ENCODE measurements at places on chromosomes 7 and 10. TPM values are rescaled to one million over a fixed set of nuclear protein-coding genes. Genes with fewer than 3 reads are reported as not detected.

DNA sequence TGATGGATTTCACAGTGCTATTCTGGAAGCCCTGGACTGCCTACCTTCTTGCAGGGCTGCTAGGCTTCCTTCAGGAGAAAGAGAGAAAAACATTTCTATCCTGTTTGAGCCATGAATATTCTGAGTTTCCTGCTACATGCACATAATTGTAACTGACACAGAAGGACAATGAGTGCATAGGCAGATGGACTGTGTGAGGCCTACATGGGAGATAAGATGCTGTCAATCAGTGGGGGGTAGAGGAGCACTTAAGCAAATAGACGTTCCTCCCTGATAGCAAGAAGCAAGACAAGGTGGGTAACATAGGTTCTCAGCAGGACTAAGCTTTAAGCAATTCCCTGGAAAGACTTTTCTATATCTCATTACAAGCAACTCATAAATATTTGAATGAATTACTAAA, 11.6 kb downstream of the ALDH18A1 start:
- H3K4me1 ChIP-seq: no peaks in the 10 kb centered on the region
- H3K27me3 ChIP-seq: no peaks in the 10 kb centered on the region
- no peak overlapping the region for H3K4me3 ChIP-seq
- H3K36me3 ChIP-seq: no peaks in the 10 kb centered on the region

- H3K36me3 ChIP-seq: no peaks in the 10 kb centered on the region
- no peak for DNase-seq
- H3K4me1 ChIP-seq: no peaks in the 10 kb centered on the region
- no peak overlapping the region for H3K4me3 ChIP-seq
- no peaks in the 10 kb centered on the region for H3K27me3 ChIP-seq
- no peak overlapping the region for H3K27ac ChIP-seq
Observed at GRCh38 chr7:149823191-149823630, 15.0 kb upstream of the ZNF862 start.

GRCh38 chr7:30143748-30144251, 9.0 kb downstream of the MTURN start:
- H3K4me1 ChIP-seq: peaks cover 3% of the 10 kb centered on the region
- no peaks in the 10 kb centered on the region for H3K36me3 ChIP-seq
- no peak for DNase-seq
- no peaks in the 10 kb centered on the region for H3K27me3 ChIP-seq
- no peak overlapping the region for H3K4me3 ChIP-seq

- peak overlapping the region; percentile 53 for H3K27ac ChIP-seq
- no peak overlapping the region for H3K4me3 ChIP-seq
Observed at GRCh38 chr7:43764039-43764761, 5.7 kb downstream of the BLVRA start.

DNA sequence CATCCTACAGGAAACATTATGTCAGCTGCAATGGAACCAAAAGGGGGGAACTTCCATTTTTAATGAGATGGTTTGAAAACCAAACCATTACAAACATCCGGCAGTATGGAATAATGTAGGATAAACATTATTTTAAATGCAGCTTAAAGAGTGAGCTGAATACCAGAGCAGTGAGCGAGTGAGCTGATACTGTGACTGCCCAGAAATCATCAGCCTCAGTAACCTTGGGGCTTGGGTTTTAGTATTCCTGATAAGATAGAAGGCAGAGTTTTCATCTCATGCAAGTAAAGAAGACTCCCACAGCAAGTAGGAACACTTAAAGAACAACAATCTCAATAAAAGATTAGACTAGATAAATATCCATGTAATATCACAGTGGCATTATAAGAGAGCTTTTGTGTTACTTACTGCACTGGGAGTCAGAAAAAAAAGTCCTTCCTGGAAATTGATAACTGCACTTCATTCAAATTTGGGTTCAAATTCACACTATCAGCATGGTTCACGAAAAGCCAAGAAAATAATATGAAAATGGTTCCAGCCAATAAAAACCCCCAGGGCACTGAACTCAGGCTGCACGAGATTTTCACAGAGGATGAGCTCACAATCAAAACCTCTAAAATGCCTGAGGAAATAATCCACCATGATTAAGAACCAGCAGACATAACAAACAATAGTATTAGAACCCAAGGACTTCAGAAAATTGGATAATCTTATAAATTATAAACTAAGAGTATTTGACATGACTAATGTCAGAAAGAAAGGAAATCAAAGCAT, 115.7 kb downstream of the MTPAP start:
- H3K4me3 ChIP-seq: no peak overlapping the region
- no peak overlapping the region for H3K27ac ChIP-seq
- H3K4me1 ChIP-seq: no peaks in the 10 kb centered on the region
- H3K36me3 ChIP-seq: no peaks in the 10 kb centered on the region
- H3K27me3 ChIP-seq: no peaks in the 10 kb centered on the region

CRYGN gene
- total RNA-seq: 0.73 TPM

DNA sequence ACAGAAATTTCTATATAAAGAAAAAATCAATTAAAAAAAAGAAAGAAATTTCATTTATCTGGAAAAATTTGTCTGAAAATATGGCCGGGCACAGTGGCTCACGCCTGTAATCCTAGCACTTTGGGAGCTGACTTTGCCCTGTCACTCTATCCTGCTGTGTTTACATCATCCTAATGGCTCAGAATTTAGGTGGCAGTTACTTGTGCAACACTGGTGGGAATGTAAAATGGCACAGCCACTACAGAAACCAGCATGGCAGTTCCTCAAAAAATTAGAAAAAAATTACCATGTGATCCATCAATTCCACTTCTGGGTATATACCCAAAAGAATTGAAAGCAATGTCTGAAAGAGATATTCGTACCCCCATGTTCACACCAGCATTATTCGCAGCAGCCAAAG, 405.2 kb upstream of the AUTS2 start:
- no peak overlapping the region for H3K27ac ChIP-seq
- no peak overlapping the region for H3K4me3 ChIP-seq
- no peak for DNase-seq
- H3K27me3 ChIP-seq: no peaks in the 10 kb centered on the region

ITPRID1 gene
- not detected for total RNA-seq

AGMO gene
- total RNA-seq: not detected

TLX1 gene
- not detected for total RNA-seq

ANKMY2 gene
- total RNA-seq: 48.7 TPM

- H3K4me3 ChIP-seq: no peak overlapping the region
- H3K27me3 ChIP-seq: no peaks in the 10 kb centered on the region
- H3K36me3 ChIP-seq: no peaks in the 10 kb centered on the region
- no peaks in the 10 kb centered on the region for H3K4me1 ChIP-seq
Observed at GRCh38 chr10:21194510-21194993, 297.4 kb upstream of the NEBL start.

DNA sequence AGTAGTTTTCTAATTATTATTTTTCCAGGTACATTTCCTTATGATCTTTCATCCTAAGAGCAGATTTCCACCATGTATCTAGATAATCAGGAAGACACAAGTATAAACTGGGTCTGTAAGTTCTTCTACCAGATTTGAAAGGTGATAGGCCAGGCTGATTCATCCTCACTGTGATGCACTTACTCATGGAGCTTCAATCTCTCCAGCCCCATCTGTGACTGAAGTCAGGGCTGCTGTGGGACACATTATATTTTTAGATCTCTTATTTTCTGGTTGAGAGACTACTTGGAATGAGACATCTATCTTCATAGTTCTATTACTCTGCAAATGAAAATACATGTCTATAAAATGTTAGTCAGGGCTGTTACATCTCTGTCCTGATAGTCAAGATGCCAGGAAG, 85.5 kb upstream of the SLC25A13 start:
- H3K36me3 ChIP-seq: no peaks in the 10 kb centered on the region
- DNase-seq: no peak
- H3K4me3 ChIP-seq: no peak overlapping the region
- H3K4me1 ChIP-seq: no peaks in the 10 kb centered on the region

FHIP2A gene
- 51.6 TPM for total RNA-seq

GRCh38 chr7:16295558-16295957, 125.8 kb downstream of the CRPPA start:
- H3K36me3 ChIP-seq: no peaks in the 10 kb centered on the region
- H3K4me1 ChIP-seq: no peaks in the 10 kb centered on the region
- no peaks in the 10 kb centered on the region for H3K27me3 ChIP-seq

GRCh38 chr7:74365322-74366022, 76.3 kb downstream of the CLIP2 start:
- H3K36me3 ChIP-seq: no peaks in the 10 kb centered on the region
- H3K4me1 ChIP-seq: no peaks in the 10 kb centered on the region
- peak; percentile 31 for DNase-seq
- H3K4me3 ChIP-seq: no peak overlapping the region
- H3K27ac ChIP-seq: no peak overlapping the region

EN2 gene
- total RNA-seq: not detected

FOXP2 gene
- total RNA-seq: 59.3 TPM

PRPS1L1 gene
- total RNA-seq: not detected

- H3K27me3 ChIP-seq: no peaks in the 10 kb centered on the region
- peak; percentile 90 for DNase-seq
- no peaks in the 10 kb centered on the region for H3K36me3 ChIP-seq
Observed at GRCh38 chr7:5596046-5596895, 172.6 kb upstream of the TNRC18 start.

GRCh38 chr10:126500185-126500584, 111.9 kb upstream of the ADAM12 start:
- H3K4me1 ChIP-seq: no peaks in the 10 kb centered on the region
- H3K27me3 ChIP-seq: no peaks in the 10 kb centered on the region
- DNase-seq: no peak
- H3K4me3 ChIP-seq: no peak overlapping the region

AEBP1 gene
- total RNA-seq: 395 TPM

GRCh38 chr10:59949608-59950007, 43.3 kb upstream of the CCDC6 start:
- H3K4me1 ChIP-seq: no peaks in the 10 kb centered on the region
- H3K36me3 ChIP-seq: no peaks in the 10 kb centered on the region
- H3K27me3 ChIP-seq: no peaks in the 10 kb centered on the region

- no peak for DNase-seq
- H3K4me1 ChIP-seq: peaks cover 4% of the 10 kb centered on the region
- H3K36me3 ChIP-seq: no peaks in the 10 kb centered on the region
- H3K4me3 ChIP-seq: no peak overlapping the region
Observed at GRCh38 chr10:24465124-24465874, 256.4 kb downstream of the KIAA1217 start.

DNA sequence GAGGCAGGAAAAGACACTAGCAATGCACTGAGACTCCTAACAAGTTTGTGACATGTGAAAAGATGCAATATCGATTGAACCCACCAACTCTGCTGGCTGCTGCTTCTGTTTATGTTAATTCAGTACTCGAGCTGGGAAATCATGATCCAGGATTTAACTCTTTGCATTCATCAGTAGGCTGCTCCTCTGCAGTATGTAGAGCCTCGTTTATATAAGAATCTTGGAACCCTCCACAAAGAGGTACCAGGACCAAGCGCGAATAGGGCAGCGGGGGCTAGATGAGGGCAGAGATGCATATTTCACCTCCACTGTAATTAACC, 7.8 kb downstream of the PRKAG2 start:
- no peak overlapping the region for H3K4me3 ChIP-seq
- H3K27ac ChIP-seq: peak overlapping the region; percentile 65
- DNase-seq: no peak
- H3K4me1 ChIP-seq: peaks cover 8% of the 10 kb centered on the region
- no peaks in the 10 kb centered on the region for H3K36me3 ChIP-seq

All from uterus (tissue), 4 donors.